IPS DF 6.9 (cell line): ENCODE measurements at places on chromosomes 11 and 22.

- no peak for DNase-seq
Observed at GRCh38 chr22:23236440-23237184, 56.3 kb downstream of the BCR start.

GRCh38 chr11:125211191-125211947 lies 46.8 kb downstream of the PKNOX2 start:
- no peak for DNase-seq

- no peak for DNase-seq
Observed at GRCh38 chr11:43934601-43935423, 7.6 kb upstream of the C11orf96 start.

DNA sequence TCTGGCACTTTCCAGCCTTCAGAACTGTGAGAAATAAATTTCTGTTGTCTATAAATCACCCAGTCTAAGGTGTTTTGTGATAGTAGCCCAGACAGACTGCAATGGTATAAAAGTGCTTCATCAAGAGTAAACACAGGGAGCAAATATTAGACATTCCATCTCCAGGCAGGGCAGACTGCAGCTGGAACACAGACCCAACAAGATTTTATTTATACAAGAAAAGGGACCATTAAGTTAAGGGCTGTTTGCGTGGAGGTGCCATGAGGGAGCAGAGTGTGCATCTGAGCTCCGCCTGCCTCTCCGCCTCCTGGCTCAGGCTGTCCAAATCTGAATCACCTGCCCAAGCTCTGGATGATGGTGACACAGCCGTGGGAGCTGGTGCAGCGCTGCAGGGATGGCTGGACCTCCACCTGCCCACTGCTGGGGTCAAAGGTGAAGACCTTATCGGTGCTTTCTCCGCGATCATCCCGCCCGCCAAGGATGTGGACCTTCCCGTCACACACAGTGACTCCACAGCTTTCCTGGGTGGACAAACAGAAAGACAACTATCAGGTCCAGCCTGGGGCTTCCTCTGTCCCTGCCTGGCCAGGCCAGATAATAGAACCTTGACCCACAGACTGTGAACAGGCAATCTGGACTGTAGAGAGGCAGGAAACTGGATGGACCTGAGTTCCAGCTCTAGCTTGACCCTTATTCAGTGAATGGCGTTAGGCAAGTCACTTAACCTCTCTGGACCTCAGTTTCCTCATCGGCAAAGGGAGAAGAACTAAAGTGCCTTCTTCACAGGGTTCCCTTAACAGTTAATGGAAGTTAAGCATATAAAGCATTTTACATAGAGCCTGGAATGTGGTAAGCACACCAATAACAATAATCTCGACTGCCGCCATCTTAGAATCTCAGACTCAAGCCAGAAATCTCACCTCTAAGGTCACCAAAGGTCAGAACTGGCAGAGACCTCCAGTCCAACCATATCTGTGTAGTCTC lies 10.5 kb downstream of the KLHL35 start:
- DNase-seq, result no peak

DNA sequence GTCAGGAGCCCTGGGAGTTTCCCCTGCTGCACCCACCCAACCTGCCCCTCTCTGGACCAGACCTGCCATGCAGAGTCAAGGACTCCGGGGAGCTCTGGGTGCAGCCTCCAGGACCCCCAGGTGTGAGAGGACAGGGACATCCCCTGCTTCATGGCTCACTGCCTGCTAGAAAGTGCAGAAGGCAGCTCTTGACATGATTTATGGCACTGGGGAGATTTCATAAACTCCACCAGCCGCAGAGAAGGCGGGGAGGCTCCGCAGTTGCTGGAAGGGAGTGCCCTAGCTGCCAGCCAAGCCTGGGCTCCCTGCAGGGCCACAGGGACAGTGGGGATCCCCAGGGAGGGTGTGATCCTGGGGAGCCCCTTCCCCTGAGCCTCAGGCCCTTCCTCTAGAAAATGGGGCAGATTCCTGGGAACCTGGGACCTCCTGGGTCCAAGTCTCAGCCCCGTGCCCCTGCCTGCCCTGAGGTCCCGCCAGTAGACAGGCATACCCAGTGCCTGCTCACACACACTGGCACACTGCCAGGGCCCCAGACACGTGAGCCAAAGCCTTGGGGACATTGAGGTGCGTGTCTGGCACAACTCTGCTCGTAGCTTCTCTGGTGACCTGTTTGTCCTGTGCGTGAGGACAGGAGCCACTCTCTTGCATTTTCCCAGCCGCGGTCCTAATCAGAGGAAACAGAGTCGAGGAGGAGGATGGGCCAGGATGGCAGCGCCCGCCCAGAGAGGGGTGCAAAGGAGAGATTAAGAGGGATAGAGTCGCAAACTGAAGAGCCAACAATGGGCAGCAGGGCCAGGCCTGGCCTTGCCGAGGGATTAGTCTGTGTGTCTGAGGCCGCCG lies 13.8 kb downstream of the CABP7 start:
- no peak for DNase-seq

GRCh38 chr11:86695373-86695772 lies 23.0 kb upstream of the ME3 start:
- DNase-seq, result no peak

DNA sequence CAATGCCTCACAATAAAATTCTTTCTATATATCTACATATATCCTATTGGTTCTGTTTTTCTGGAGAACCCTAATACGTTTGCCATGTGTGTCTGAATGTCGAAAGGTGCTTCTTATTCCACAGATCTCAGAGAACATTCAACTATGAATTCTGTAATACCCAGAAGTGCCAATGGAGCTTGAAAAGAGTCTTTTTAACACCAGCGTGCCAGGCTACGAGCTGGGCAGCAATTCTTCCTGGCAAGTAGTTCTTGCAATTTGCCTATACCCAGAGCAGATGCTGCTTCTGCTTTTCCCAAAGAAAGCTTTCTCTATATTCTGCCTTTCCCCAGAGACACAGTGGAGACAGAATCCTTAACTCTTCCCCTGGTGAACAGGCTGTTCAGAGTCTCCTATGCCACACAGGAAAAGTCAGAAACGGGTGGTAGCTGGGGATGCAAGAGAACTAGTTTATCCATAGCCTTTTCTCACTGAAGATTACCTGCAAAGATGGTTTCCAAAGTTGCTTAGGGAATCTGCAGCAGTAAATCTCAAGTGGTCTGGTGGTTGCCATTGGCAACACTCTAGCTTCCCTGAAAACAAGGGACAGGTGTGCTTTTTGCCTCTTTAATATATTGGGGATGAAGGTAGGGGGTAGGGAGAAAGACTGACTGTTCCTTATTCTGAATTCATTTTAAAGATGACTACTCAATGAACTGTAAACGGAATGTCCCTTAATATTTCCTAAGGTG lies 16.8 kb upstream of the PAFAH1B2 start:
- DNase-seq, result no peak

DNA sequence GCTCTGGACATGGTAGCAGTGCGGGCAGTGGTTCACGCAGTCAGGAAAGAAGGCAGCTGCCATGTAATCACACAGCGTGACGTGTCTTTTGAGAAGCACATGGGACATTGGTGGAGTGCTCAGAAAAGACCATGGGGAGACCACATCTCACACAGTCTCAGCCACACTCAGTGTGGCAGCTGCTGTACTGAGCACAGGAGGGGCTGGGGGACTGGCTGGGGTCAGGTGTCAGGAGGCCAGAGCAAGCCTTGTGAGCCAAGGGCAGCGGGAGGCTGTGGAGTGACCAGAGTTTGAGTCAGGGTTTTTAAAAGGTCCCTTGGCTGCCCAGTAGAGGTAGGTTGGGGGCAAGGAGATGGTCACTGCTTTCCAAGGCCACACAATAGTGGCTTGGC lies 18.5 kb downstream of the CLDN5 start:
- no peak for DNase-seq

GRCh38 chr22:29310065-29310862 lies 3.8 kb downstream of the GAS2L1 start:
- DNase-seq, result no peak

DNA sequence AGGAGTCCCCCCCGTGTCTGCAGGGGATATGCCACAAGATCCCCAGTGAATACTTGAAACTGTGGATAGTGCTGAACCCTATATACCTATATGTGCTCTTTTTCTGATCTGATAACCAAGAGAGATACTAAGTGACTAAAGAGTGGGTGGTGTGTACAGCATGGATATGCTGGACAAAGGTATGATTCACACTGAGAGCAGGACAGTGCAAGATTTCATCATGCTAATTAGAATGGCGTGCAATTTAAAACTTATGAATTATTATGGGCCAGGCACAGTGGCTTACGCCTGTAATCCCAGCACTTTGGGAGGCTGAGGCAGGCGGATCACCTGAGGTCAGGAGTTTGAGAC lies 90.2 kb upstream of the ALKBH3 start:
- no peak for DNase-seq

DNA sequence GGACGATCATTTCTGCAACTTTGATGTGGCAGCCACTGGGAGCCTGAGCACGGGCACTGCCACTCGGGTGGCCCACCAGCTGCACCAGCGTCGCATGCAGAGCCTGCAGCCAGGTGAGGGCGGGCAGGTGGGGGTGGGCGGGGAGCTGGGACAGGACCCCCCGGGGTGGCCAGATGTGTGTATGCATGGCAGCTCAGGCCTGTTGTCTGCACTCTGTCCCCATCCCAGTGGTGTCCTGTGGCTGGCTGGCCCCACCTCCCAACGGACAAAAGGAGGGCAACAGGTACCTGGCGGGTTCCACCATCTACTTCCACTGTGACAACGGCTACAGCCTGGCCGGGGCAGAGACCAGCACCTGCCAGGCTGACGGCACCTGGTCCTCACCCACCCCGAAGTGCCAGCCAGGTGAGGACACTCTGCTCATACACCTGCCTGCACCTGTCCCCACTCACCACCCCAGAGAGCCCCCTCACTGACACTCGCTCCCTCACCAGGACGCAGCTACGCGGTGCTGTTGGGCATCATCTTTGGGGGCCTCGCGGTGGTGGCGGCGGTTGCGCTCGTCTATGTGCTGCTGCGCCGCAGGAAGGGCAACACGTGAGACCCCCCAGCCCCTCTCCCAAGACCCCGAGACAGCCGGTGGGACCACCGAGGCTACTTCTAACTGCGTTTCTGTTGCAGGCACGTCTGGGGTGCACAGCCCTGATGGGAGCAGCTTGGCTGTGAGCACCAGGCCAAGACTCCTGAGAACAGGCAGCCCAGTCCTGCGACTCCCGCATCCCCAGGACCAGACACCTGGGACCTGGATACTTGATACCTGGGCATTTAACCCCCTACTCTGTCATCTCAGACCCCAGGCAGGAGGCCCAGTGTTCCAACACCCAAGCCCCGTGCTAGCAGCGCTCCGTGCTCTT lies 6.7 kb downstream of the SUSD2 start:
- no peak for DNase-seq

DNA sequence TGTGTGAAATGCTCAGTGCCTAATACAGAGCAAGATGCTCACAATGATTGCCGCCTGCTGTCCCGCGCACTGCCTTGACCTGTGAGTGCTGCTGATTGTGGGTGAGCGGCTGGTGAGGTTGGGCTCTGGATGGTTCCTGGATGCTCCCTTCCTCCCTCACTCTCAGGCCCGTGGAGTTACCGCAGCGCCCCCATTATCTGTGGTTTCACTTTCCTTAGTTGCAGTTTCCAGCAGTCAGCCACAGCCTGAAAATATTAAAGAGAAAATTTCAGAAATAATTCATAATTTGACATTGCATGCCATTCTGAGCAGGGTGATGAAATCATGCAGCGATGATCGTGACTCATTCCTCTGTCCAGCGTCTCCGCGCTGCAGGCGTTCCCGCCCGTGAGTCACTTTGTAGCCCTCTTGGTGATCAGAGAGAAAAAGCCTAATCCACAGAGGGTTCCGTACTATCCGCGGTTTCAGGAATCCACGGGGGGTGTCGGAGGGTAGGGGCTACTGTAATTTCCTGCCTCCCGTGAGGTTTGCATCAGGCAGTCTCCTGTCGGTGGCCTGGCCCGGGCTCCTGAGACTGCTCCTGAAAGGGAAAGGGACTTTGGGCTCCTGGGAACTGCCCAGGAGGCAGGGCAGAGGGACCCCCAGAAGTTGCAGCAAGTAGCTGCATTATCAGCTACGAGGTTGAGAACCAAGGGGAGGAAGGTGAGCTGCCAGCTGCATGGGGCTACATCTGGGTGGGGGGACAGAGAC lies 10.6 kb downstream of the RPL3 start:
- no peak for DNase-seq

GRCh38 chr11:15238856-15239255 lies 124.1 kb downstream of the INSC start:
- DNase-seq, result no peak

- no peak for DNase-seq
Observed at GRCh38 chr11:1242289-1242688, 19.4 kb downstream of the MUC5B start.

- no peak for DNase-seq
Observed at GRCh38 chr11:72996959-72997358, 145.2 kb downstream of the FCHSD2 start.

- DNase-seq, result no peak
Observed at GRCh38 chr11:8271106-8271886, 7.6 kb upstream of the LMO1 start.

DNA sequence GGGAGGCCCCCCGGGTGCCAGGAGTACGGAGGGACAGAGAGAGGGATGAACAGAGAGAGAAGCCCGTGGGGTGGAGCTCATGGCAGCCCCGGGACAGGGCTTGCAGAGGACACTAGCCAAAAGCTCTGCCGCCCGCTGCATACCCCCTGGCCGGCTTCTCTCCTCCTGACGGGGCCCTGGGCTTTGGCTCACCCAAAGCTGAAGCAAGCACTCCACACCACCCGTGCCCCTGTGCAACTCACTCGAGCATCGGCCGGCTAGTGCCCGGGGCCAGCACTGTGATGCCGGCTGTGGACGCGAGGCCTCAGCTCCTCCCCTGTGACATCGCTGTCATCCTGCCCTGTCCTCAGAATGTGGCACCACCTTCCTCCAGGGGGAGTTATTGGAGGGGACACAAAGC lies 429.6 kb downstream of the BRD1 start:
- DNase-seq, result no peak
